ENCODE measurements at places on chromosomes 7 and 10.

DNA sequence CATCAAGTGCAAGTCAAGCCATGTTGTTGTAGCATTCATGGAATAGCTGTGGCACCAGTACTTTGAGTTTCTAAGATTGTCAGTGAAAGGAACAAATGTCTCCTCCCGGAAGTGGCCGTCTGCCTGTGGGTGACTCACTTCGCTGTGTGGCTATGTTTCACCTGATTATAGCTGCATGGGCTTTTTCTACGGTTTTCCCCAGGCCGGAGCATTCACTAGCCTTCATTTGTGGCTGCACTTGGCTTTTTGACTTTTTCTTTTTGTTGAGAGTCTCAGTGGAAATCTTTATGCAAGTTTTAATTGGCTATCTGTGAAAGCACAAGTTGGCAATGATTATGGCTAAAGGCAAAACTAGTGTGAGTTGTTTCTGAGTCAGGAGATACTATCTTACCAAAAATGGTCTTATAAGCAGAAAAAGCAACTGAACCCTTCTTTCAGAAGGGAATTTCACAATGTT lies 35.0 kb downstream of the SRI start:
- DNase-seq, result peak; percentile 11

DNA sequence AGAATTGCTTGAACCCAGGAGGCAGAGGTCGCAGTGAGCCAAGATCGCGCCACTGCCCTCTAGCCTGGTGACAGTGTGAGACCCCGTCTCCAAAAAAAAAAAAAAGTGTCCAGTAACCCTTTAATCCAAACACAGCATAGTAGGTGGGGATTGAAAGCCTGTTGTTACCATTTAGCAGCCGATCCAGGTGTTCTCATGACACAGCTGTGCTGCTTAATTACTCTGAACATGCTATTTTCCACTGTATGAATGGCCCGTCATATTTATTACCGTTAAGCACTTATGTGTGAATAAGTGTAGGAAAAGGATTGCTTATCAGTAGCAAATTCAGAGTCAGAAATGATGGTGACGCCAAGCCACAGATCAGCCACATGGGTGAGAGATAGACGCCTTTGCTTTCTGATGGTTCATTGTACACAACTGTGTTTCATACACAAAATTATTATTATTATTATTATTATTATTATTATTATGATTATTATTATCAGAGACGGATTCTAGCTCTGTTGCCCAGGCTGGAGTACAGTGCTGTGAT lies 11.6 kb upstream of the ORAI2 start:
- DNase-seq, result no peak

DNA sequence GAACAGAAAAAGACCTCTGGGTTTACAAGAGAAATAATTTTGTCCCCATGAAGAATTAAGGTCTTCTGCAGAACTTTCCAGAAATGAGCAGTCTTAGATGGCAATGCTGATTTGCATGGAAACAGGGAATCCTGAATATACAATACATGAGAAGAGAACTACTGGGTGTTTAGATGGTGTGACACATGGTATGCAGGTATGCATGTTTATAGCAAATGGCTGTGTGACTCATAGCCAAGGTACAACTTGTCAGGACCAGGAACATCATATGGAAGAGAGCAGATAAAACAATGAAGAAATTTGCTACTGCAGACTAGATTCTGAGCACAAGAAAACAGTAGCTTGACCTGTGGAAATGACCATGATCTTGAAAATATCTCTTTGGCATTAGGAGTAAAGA lies 907.8 kb downstream of the GATA3 start:
- DNase-seq, result no peak

- DNase-seq, result no peak
Observed at GRCh38 chr10:11822026-11822756, 965 bp upstream of the PROSER2 start.

GRCh38 chr10:76311752-76312636 lies 880.6 kb downstream of the LRMDA start:
- peak; percentile 64 for DNase-seq

- DNase-seq, result no peak
Observed at GRCh38 chr10:86117051-86117450, 249.5 kb downstream of the GRID1 start.

DNA sequence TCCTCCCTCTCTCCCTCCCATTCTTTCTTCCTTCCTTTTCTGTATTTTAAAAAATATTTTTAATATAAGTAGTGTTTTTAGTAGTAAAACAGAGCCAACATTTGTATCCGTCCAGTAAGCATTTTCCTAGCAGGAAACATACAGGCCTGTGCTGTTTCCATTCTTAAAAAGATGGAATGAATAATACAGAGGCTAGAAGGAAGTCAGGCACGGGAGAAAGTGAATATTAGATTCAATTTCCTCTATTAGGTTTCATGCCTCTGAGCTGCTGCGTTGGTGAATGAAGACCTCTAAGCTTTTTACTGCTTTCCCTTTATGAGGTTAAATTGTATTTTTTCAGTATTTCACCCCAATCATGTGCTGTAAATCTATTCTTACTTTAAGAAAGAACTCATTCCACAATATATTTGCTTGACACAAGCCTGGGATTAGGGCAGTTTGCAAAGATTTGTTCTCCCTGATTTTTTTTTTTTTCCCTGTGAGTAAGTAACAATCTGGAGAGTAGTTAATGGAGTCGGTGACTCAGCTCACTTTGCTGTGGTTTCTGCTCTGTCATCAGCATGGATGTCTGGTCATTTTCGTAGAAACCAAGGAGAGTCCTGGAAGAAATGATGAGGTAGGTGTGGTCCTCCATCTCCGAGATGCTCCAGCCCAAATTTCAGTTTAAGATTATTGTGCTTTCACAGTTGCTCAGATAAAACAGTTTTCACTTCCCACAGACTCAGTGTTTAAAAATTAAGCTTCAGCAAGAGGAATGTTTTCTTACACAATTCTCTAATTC lies 76.1 kb upstream of the PITRM1 start:
- peak; percentile 96 for DNase-seq

- DNase-seq, result no peak
Observed at GRCh38 chr7:91814189-91814588, 66.3 kb downstream of the MTERF1 start.

- DNase-seq, result no peak
Observed at GRCh38 chr10:33100781-33101391, 142.9 kb upstream of the ITGB1 start.

GRCh38 chr10:9654261-9654660 lies 1363.4 kb upstream of the CELF2 start:
- no peak for DNase-seq

GRCh38 chr10:21602313-21602712 lies 68.3 kb downstream of the MLLT10 start:
- no peak for DNase-seq

All from fibroblast of skin of right quadriceps (primary cell).